ENCODE measurements at places on chromosomes 4 and X.

DNA sequence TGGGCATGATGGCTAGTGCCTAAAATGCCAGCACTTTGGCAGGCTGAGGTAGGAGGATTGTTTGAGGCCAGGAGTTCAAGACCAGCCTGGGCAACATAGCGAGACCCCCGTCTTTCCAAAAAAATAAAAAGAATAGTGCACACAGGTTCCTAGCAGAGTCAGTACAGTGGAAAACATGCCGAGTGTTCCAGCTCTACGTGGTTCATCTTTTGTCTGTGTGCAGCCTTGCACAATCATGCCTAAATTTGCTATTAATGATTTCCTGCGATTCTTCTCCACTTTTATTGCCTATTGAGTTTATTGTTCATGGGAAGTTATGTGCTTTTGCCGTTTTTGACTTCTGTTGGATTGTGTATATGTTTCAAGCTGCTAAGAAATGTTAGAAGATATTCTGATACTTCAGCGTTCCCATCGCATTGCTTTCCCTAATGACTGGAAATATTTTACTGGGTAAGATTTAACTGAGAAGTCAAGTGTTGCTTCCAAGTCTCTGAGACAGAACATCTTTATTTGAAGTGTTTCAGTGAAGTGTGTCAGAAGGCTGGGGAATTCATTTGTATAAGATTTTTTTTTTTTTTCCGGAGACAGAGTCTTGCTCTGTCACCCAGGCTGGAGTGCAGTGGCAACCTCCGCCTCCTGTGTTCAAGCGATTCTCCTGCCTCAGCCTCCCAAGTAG is 11.3 kb downstream of the DOCK11 start:
- DNase-seq = no peak

- DNase-seq = no peak
Observed at GRCh38 chrX:46929439-46930261, 17.4 kb downstream of the JADE3 start.

GRCh38 chr4:82057990-82058544 is 315.7 kb downstream of the HNRNPD start:
- DNase-seq = no peak

DNA sequence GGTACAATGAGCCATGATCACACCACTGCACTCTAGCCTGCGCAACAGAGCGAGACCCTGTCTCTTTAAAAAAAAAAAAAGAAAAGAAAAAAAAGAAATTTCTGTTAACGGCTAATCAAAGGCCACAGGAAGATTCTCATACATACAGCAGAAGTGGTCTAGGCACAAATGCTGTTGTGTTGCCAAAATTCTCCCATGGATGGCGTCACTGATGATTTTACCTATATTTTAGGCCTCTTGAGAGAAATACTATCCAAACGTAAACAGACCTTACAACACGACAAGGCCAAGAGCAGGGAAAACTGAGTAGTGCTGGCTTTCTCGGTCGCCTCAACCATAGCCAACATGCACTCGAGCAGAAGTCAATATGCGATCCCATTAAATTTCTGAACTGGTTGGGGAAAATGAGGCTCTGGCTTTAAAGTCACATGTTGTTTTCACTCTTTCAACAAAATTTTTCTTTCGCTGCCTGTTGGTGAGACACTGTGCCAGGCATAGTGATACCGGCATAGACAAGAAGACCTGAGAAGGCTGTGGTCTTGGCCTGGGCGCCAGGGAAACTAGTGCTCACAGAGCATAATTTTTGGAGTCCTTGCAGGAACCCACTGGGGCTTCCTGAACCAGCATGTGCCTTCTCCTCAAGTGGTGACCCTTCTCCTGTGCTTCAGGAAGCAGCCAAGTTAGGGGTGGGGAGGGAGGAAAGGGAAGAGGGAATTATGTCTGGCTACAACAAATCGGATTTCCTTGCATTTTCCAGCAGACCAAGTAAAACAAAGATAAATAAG is 20.6 kb downstream of the SH3KBP1 start:
- no peak for DNase-seq

DNA sequence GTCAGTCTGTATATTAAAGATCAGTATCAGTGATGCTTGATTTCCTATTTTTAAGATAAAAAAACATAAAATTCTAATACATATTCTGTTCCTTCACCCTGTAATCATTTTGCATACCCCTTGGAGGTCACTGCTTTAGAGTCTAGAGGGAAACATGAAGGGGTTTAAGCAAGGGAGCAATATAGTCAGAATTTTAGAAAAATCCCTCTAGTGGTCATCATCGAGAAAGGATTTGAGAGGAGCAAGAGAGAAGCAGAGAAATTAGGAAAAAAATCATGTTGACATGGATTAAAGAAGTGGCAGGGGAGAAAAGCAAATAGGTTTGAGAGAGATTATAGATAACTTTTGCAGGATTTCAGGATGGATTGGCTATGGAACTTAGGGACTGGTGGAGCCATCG is 11.1 kb downstream of the APEX2 start:
- DNase-seq = no peak

- no peak for DNase-seq
Observed at GRCh38 chr4:43089730-43090129, 197.2 kb downstream of the GRXCR1 start.

- DNase-seq = no peak
Observed at GRCh38 chr4:8093587-8094274, 64.9 kb downstream of the ABLIM2 start.

DNA sequence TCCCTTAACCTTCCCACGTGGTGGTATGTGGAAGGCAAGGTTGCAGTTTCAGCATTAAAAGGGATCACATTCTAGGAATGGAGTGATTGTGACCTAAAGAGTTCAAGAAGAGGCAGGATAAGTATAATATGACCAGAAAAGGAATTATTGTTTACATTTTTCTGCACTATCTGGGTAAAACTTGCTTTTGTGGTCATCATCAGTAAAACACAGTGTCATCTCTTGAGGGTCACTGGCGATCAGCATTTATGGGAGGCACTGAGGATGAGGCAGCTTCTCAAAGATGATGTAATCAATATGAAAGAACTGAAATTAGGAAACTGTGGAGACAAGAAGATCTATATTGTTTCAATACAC is 88.7 kb downstream of the CFAP299 start:
- no peak for DNase-seq

DNA sequence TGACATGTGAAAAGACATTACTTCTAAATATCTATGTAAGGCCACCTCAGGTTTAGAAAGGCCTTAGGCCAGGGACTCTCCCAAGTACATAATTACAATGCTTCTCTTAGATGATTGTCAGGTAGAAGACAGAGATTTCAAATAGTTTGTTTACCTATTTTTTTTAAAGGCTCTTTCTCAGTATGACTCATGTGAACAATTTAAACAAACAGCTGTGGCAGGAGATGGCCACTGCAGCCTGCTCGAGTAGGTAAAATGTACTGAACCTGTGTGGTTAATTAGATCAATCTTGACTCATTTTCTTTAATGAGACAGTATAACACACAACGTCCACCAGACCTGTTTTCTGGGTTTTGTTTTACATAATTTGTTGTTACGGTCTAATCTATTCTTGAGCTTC is 50.2 kb downstream of the LEF1 start:
- no peak for DNase-seq

GRCh38 chr4:153511104-153511503 is 44.9 kb downstream of the TMEM131L start:
- DNase-seq = no peak

DNA sequence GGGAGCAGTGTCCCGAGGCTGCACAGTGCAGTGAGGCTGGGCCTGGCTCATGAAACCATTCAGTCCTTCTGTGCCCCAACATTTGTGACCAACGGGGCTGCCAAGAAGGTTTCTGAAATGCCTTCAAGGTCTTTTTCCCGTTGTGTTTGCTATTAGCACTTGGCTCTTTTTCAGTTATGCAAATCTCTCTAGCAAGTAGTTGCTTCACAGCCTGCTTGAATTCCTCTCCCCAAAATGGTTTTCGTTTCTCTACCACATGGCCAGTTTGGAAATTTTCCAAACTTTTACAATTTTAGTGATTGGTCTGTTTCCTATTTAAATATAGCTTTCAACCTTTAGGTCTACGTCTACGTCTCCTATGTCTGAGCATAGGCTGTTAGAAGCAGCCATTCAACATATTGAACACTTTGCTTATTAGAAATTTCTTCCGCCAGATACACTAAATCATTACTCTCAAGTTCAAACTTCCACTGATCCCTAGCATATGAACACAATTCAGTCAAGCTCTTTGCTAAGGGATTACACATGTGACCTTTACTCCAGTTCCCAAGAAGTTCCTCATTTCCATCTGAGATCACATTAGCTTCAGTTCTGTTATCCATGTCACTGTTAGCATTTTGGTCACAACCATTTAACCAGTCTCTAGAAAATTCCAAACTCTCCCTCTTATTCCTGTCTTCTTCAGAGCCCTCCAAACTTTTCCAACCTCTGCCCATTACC is 901.8 kb downstream of the GLUD2 start:
- DNase-seq = no peak

GRCh38 chr4:179163147-179163546 is 1720.9 kb upstream of the AGA start:
- no peak for DNase-seq

Measured in HCT116 (cell line).